AML-193 (cell line): ENCODE measurements at places on chromosomes 6 and 20.

DNA sequence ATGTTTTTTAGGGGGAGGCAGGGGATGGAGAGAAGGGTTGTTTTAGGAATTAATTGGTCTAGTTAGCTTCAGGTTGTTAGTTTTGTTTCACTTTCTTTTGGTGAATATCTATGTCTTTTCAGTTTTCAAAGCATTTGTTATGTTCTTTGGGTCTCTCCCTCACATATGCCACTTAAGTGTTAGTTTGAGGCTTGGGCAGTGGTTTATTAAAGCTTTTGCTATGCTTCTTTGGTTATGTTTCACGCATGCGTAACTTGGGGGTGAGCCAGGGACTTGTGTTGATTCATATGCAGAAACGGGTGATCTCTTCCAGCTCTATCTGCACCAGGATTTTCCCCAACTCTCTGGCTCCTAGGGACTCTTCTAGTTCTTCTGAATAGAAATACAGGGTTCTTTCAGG, 11.4 kb upstream of the MMS22L start:
- no peak for DNase-seq

DNA sequence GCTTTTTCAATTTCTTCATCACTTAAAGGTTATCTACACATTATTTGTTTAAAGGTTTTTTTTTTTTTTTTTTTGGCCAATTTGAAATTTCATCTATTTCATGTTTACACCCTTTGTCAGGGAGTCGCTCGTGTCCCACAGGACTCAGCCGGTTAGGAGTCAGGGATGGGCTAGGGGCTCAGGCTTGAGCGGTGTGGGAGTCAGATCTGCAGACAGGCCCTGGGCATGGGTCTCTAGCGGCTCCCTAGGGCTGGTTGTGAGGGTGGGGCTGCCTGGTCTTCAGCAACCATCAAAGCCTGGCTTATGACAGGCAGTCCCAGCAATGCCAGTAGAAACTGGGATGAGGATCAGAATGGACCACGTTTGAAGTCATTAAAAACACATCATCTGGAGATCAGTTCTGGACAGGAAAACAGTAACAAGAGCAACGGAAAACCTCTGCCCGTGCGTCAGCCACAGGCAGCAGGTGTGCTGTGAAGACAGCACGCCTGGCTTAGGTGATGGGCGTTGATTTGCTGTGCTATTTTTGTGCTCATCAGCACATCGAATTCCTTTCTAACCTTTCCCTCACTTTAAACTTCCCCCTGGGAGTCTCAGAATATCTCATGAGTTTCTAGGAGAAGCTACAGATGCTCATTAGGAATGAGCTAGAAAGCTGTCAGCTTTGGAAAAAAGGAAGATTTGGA, 91.3 kb upstream of the MPC1 start:
- DNase-seq: no peak

GRCh38 chr6:30720738-30721197, 616 bp downstream of the TUBB start:
- peak; percentile 67 for DNase-seq

DNA sequence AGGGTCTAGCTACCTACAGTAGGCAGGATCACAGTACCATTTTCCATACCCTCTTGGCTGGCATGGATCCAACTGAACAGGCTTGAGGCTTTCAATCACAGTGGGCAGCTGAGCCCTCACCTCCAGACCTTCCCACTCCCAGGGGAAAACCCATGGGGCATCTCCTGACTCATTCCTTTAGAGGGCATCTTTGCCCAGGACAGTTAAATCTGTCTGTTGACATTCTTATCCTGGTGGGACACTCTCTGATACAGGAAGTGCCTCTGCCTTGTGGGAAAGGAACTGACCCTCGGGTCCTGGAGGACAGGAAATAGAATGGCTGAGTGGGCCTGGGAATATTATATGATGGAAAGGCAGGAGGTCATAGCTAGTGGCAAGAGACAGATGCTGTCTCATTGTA, 10.2 kb upstream of the EPB41L1 start:
- no peak for DNase-seq
